SK-N-DZ (cell line): ENCODE measurements at places on chromosomes 5 and 9.

- no peak for DNase-seq
These were observed 59.9 kb upstream of the CER1 start for GRCh38 chr9:14782286-14783051.

DNA sequence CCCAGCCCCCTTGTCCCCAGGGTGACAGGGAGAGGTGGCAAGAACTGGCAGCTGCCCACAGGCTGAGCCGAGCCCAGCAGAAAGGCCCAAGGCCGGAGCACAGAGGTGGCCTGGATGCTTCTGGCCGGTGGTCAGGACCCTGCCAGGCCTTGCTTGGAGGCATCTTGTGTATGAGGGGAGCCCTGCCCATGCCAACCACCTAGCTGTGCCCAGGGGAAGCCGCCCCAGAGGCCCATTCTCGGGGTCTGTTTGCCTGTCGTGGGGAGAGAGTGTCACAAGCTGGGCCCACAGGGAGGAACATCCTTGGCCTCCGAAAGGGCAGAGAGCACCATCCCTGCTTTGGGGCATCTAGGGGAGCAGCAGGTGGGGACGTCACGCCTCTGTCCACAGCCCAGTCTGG is 10.0 kb downstream of the NKD2 start:
- DNase-seq, result no peak

DNA sequence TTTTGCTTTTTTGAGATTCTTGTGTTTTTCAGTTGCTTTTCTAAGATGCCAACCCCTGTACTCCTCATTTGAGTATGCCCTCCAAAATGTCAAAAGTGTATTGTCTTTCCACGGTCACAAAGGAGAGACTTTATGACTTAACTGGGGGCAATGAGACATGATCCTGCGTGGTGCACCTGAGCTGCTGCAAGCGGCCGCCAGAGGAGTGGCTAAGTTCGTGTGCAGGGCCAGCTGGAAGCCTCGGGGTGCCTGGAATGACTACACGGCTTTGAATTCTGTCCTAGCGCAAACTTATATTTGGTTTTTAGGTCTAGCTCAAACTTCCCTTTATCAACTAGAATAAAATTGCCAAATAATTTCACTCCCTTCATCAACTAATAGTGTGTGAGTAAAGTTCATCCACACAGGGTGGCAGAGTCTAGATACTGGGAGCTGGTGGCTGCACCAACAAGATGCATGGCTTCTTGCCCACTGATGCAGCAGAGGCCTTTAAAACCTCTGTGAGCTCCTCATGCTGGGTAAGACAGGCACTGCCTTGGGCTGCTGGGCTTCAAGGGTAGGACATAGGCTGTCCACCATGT is 4.7 kb downstream of the GADD45G start:
- DNase-seq, result no peak

DNA sequence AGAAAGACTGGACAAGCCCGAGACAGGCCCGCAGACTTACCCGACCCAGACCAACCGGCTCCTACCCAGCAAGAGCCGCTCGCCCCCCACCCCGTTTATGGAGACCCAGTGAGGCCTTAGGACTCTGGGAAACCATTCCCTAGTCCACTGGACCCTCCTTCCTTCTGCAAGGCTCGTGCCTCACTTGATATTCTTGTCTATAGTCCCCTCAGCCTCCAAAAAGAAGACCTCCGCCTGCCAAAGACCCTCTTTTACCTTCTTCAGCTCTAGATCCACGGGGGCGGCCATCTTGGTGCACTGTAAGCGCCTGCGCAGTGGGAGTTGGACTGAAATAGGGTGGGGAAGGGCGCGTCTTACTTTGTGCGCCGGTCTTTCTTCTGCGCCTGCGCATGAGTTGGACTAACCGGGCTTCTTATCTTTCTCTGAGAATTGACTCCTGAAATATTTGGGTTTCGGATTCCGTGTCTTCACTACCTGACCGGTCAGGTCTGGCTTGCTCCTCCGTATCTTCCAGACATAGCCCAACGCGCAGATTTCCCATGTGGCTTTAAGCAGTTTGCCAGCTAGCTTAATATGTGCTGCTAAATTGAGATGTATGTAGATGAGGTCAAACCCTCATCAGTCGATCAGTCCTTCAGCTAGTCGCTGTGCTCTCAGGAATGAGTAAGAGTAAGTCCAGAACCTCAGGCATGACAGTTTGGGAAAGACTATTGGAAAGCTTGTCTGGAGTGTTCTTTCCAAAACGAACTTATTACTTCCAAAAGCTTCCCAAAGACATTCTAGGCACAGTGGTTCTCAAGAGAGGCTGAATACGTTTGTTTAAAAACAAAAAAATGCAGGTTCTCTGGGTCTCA is at the start of gene PFDN1:
Gene PFDN1 (minus strand): TSS at position 316 of the 854 bp plus-strand sequence. CDS start 28 bp downstream, at position 288.
- DNase-seq, result peak; percentile 97

- no peak for DNase-seq
These were observed 51.3 kb upstream of the BOD1 start for GRCh38 chr5:173667702-173668101.

GRCh38 chr9:33787839-33788238 is 7.5 kb upstream of the PRSS3 start:
- DNase-seq, result no peak

- no peak for DNase-seq
These were observed 242.1 kb downstream of the CWC27 start for GRCh38 chr5:65010841-65011240.

DNA sequence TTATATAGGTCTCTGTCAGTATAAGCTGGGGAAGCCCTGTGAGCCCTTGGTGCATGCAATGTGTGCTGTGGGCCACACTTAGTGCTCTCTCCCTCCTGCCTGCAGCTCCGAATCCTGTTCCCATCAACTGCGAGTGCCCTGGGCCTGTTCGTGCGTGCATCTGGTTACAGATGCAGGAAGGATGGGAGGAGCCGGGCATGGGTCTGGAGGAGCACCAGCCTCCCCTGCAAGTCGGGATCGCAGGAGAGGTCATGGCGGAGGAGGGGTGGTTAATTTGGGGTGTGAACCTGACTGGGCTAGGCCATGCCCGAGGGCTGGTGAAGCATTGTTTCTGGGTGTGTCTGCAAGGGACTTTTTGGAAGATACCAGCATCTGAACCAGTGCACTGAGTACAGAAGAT is 274.6 kb upstream of the IRX4 start:
- no peak for DNase-seq

DNA sequence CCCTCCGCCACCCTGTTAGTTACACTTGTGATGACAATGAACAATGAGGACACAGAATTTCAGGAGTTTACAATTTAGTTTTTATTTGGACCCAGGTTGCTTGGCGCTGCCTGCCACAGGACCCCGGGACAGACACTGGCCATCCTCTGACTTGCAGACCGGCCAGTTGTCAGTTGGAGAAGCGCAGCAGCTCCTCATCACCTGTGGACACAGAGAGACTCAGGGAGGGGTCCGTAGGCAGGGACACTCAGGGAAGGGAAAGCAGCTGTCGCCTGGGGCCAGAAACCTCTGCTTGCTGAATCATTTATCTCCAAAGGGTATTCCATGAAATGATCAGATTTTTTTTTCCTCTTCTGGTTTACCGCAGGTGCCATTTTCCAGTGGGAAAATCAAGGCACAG is 18.0 kb downstream of the AMBP start:
- no peak for DNase-seq

GRCh38 chr9:128048663-128049062 is 18.5 kb downstream of the NAIF1 start:
- no peak for DNase-seq

DNA sequence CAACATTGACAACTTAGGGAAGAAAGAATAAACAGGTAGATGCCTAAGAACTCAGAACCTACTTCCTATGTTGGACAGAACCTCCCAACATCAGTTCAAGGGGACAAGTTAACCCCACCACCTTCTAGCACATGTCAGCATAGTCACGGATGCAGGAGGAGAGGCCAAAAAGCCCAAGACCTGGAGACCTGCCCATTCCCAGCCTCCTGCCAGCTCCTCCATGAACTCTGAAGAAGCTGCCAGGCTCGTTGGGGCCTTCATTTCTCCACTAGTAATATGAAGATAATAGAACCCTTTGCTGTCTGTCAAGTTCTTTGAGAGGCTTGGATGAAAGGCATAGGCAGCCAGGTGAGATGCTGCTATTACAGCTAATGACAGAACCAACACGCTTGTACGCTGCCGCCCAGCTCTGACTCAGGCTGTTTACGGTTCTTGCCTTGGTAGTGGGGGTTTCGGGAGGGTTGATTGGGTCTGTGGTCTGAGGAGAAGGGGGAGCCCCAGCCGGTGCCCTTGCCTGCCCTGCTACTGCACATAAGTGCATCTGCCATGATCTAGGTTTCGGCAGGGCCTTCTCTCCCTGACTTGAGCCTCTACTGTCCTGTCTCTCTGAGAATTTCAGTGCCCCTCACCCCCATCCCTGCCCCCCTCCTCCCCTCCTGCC is 82.2 kb downstream of the NRG2 start:
- DNase-seq, result no peak

DNA sequence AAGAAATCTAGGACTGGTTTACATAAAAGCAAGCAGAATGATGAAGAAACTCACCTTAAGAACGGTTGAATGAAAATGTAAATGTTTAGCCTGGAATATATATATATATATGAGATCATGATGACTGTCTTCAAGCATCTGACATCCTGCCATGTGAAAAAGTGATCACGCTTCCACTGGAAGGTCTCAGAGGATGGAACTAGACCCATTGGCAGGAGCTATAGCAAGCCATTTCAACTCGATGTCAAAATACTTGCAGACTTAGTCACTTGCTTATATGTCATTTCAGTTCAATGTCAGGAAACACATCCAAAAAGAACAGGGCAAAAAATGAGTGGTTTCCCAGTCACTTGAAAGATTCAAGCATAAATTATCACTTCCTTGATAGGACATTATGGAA is 22.2 kb upstream of the TMEM161B start:
- DNase-seq, result no peak

DNA sequence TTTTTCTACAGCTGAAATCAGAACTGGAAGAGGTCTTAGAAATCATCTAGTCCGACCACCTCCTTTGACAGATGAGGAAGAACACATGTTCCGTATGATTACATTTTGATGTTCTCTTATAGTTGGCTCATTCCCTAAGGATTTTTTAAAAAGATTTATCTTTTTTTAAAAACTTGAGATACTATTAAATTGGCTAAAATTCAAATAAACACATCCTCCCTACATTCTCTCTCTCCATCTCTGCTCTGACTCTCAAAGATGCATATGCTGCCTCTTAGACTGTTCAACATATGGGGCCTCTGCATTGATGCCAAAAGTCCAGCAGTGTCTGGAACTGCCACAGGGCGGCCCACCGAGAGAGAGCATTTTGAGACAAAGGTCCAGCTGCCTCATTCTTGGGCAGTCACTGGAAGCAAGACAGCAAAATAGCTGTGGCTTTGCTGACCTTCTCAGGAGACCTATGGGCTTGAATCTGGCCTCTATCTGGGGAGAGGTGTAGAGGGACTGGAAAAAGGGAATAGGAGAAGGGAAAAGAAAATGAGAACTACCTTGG is 12.8 kb upstream of the TSSK1B start:
- peak; percentile 79 for DNase-seq

DNA sequence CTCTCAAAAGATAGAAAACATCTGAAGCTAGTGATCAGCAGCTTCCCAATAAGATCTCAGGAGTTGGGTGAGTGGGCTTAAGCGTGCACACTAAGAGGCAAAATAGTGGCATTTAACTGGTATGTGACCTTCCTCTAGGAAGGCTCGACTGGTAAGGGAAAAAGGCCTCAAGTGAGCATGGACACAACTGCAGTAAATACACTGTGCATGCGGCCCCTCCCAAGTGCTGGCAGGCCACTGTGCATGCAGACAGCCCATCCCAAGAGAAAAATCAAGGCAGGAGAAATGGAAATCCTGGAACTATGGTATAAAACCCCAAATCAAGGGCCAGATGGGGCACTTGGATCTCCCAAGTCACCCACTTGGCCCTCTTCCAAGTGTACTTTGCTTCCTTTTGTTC is 112.7 kb downstream of the SMC2 start:
- DNase-seq, result no peak

GRCh38 chr5:149578896-149579295 is 2.4 kb upstream of the ARHGEF37 start:
- DNase-seq, result no peak

GRCh38 chr5:88861231-88861630 is 21.8 kb downstream of the MEF2C start:
- DNase-seq, result no peak

- no peak for DNase-seq
These were observed 30.3 kb downstream of the FAM240B start for GRCh38 chr9:38689678-38690077.

GRCh38 chr9:94014920-94015319 is 59.8 kb upstream of the BARX1 start:
- DNase-seq, result no peak

- no peak for DNase-seq
These were observed 1.3 kb downstream of the RASA1 start for GRCh38 chr5:87268970-87269377.

- DNase-seq, result no peak
These were observed 648.7 kb upstream of the CDH18 start for GRCh38 chr5:20636686-20637085.

GRCh38 chr5:161105525-161105924 is 253.5 kb upstream of the ATP10B start:
- no peak for DNase-seq

DNA sequence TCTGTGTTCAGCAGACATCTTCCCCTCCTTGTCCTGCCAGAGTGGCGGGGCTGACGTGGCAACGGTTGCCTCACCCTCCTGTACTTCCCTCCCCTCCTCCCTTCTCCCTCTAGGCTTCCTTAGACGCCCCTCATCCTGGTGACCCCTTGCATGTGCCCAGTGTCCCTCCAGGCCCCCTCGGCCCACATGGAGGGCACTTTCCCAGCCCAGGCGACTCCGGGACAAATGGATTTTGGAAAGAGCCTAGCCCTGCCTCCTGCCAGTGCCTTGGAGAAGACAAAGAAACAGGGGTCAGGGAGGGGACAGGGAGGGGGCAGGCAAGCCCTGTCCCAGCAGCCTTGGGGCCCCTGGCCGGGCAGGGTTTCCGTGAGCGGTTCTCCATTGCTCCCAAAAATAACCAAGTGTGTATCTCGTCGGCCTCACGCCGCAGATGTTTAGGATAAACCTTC is 38.3 kb upstream of the NEURL1B start:
- no peak for DNase-seq

GRCh38 chr5:54234304-54234933 is 76.0 kb downstream of the ARL15 start:
- DNase-seq, result no peak

GRCh38 chr9:107249131-107249533 is 33.9 kb upstream of the RAD23B start:
- DNase-seq, result no peak

- no peak for DNase-seq
These were observed 114.4 kb downstream of the UBAP2 start for GRCh38 chr9:33934188-33934878.

GRCh38 chr5:97554977-97555643 is 372.1 kb upstream of the RIOK2 start:
- no peak for DNase-seq

GRCh38 chr5:176943816-176944215 is 44.7 kb upstream of the HK3 start:
- DNase-seq, result no peak

DNA sequence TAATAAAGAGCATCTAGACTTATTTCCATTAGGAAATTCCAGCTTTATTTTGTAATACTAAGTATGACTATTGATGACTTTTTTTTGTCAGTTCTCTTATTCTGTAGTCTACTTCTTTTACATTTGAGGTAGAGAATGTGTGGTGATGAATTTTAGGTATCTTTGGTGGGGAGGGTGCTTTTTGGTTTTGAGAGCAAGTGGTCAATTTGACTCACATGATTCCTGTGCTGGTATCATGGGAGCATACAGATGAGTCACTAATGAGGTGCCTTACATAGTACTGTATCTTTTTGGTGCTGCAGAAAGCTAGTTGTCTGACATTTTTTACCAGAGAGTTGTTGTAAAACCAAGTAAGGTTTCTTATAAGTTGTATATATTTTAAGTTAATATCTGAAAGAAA is 35.3 kb downstream of the ERBIN start:
- DNase-seq, result no peak
